ENCODE measurements at places on chromosomes 7 and 10.
A peak's percentile ranks its signal among the peaks of the same experiment; 100 is the strongest.

DNA sequence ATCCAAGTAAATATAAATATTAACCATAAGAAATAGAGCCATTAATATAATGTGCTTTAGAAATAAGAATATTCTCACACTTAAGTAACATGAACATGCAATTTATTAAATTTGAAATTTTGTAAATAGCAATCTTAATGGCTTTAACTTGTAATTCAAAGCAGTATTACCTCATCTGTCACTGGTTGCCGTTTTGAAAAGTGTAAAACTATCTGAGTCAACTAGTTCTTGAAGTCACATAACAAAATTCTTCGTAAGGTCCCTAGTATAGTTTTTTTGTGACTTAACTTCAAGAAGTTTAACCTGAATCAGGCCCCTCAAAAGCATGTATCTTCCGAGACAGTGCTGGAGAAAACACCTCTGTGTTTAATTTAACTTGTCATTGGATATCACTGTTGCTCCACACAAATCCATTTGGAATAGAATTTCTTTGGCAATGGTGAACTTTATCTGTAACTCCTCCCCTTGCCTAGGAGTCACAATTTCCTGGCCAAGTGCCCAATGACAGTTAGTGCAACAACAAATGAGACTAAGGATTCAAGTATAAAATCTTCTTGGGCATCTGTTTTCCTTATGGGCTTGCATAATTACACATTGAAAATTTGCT lies 47.1 kb downstream of the NT5C2 start:
- peak; percentile 92 for DNase-seq

- DNase-seq = peak; percentile 76
These were observed 270.5 kb upstream of the MKLN1 start for GRCh38 chr7:131057015-131057793.

DNA sequence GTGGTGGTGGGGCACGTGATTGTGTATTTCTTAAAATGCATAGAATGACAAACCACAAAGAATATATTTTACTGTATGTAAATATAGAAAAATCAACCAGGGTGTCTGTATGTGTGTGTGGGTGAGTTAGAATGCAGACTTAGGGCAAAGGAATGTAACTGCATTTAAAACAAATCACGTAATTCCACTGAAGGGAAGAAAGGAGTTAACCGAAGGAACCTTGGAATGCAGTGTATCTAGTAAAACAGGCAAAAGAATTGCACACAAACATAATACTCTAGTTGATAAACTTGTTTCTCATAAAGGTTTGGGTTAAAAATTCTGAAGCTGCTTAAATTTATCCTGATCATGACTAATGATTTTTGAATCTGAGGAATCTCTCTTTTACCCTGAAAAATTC lies 134.9 kb downstream of the ADRA2A start:
- no peak for DNase-seq

DNA sequence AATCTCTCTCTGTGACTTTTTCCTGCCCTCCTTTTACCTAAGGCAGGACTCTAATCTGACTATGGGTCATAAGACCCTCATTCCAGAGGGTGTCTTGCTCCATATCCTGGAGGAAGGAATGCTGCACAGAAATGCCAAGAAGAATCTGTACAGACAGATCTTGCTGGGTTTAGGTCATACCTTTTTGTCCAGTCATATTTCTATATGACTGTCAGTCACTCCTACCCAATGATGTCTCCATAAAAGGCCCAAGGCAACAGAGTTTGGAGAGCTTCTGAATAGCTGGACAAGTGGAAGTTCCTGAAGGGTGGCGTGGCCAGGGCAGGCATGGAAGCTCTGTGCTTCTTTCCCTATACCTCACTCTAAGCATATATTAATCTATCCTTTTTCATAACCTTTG lies 47.5 kb downstream of the FEZF1 start:
- DNase-seq = no peak
